CD4-positive, alpha-beta T cell treated with Interleukin-6 at 100 ng/mL for 8 hours (primary cell): ENCODE measurements at places on chromosomes 12 and 14.

- peak; percentile 76 for DNase-seq
Observed at GRCh38 chr12:121224591-121224990, 14.7 kb downstream of the P2RX4 start.

- DNase-seq, result no peak
Observed at GRCh38 chr12:105581420-105581819, 250.9 kb downstream of the C12orf75 start.

GRCh38 chr14:83558946-83559345, 1971.0 kb upstream of the FLRT2 start:
- no peak for DNase-seq

DNA sequence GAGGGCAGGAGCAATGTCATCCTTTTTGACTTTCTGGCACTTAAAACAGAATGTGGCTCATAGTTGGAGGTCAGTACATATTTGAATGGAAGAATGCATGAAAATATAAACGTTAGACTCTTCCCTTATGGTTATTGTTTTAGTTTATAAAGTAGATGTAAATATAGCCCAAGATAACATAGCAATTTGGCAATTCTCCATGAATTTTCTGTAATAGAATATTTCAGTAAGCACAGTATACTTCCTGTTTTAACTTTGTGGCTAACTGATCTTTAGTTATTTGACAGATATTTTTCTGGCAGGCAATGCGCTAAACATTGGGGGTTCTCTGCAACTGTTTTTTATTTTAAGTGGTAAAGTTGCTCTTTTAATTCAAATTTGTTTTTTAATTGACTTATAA, 763.0 kb downstream of the NRXN3 start:
- DNase-seq, result no peak

GRCh38 chr14:64717870-64718269, 13.6 kb downstream of the PLEKHG3 start:
- DNase-seq, result no peak

DNA sequence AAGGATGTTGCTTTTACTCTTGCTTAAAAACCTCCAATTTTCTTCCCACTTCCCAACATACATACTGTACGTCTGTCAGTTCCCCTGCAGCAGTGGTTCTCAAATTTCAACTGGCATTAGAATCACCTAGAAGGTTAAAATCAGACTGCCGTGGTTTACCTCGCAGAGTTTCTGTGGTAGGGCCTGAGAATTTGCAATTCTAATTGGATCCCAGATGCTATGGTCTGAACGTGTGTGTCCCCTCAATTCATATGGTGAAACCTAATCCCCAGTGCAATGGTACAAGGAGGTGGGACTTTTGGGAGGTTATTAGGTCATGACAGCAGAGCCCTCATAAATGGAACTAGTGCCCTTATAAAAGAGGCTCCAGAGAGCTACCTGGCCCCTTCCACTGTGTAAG, 226.9 kb downstream of the CRADD start:
- DNase-seq, result no peak

DNA sequence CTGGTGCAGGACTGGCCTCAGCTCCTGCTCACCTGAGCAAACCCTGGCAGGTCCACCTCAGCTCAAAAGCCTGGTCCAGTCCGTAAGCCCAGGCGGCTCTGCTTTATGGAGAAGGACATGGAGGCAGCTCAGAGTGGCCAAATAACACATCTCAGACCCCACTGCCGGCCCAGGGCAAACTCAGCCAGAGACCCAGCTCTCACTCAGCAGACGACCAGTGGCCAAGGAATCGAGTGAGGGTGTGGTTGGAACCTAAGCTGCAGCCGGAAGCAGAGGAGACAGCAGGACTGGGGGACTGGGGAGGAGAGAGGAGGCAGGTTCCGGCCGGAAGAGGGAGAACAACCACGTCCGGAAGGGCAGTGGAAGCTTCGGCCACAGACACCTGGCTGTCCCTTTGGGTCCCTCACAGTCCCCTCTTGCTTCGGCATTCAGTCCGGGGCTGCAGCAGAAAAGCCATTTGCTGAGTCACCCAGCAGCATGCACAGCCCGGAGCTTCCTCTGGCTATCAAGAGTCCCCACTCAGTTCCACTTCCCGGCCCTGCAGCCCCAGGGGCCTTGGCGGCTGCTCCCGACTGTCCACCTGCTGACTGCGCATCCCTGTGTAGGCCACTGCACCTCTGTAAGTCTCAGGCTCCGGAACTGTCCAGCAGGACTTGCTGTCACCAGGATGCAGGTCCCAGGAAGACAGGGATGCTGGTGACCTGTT, 104.0 kb downstream of the CALM1 start:
- DNase-seq, result no peak

GRCh38 chr12:96880220-96880619, 26.8 kb upstream of the NEDD1 start:
- no peak for DNase-seq

- DNase-seq, result no peak
Observed at GRCh38 chr14:57060276-57060955, 208.3 kb downstream of the EXOC5 start.

GRCh38 chr14:105187935-105188524, 6.9 kb upstream of the NUDT14 start:
- no peak for DNase-seq

DNA sequence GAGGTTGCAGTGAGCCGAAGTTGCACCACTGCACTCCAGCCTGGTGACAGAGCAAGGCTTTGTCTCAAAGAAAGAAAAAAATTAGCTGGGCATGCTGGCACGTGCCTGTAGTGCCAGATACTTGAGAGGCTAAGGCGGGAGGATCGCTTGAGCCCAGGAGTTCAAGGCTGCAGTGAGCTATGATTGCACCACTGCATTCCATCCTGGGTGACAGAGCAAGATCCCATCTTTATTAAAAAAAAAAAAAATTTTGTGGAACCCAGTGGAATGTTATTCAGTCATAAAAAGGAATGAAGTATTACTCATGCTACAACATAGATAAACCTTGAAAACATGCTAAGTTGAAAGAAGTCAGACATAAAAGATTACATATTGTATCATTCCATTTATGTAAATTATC, 8.3 kb upstream of the ERBB3 start:
- no peak for DNase-seq

DNA sequence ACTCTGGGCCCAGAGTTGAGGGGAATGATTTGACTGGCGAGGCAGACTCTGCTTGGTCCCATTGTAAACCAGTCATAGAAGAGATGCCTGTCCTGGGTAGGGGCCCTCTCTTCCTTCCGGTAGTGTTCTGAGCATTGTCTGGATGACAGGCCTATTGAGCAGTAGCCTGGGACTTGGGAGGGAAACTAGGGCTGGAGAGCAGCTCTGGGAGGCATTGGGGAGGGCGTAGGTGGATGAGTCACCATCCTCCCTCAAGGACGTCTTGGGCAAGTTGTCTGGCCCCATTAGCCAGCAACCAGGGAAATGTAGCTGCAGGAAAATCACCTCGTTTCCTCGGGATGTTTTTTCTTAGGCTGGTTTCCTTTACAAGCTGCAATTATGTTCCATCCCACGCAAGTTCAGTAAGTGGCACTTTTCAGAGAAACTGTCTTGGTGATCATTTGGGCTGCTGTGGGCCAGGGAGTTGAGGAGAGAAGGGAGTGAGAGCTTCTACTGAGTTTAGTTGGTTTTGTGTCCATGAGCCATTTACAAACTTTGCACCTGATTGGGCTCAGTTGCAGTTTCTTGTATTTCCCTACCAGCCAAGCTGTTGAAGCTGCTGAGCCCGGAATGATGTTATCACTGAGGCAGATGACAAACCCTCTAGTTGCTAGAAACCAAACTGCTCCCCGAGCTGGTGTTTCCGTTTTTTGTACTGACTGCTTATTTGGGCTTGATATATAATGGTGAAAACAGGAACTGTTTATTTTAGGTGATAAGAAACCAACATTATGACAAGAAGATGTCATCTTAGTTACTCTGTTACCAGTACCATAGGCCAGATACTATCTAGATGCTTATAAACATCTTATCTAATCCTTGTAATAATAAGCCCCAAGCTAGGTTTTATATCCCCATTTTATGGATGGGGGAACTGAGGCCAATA, 147.6 kb downstream of the CHST11 start:
- DNase-seq, result peak; percentile 57

DNA sequence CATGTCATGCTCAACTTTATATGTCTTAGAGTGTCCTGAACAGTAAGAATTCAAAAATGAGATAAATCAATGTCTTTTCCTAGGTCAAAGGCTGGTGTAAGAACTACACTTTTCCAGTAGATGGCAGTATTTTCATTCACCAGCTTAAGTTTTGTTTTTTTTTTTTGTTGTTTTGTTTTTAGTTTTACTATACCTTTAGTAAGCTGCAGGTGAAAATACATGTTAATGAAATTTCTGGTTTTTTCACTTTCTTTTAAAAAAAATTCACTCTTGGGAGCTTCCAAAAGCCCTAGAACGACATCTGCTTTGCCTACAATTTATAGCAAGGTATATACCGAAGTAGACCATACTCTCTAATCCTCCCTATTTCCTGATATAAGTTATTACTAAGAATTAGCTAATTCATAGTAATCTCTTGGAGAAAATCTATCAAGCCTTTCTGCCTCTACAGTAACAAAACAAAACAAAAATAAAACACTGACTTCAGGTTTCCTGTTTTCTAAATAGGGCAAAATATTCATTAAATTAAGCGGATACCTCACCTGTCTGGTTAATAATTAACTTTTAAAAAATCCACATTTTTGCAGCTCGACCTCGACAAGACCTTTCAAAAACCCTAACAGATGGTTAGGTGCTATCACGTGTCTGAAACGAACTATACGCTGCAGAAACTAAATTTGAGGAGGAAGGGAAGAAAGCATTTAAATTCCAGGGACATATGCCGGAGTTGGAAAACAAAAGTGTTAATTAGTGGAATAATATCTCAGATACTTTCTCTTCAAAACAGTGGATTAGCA, 2.7 kb upstream of the SAMD4A start:
- DNase-seq, result peak; percentile 31

DNA sequence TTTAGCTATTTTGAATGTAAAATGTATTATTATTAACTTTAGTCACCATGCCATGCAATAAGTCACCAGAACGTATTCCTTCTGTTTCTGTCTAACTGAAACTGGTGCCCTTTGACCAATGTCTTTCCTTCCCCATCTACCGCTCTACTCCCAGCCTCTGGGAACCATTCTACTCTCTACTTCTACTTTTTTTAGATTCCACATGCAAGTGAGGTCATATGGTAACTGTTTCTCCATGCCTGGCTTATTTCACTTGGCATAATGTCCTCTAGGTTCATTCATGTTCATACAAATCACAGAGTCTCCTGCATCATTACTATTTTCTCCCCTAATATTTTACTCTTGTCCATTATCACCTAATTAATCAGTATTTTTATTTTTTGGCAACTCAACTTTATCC, 160.1 kb downstream of the TMX1 start:
- DNase-seq, result no peak

DNA sequence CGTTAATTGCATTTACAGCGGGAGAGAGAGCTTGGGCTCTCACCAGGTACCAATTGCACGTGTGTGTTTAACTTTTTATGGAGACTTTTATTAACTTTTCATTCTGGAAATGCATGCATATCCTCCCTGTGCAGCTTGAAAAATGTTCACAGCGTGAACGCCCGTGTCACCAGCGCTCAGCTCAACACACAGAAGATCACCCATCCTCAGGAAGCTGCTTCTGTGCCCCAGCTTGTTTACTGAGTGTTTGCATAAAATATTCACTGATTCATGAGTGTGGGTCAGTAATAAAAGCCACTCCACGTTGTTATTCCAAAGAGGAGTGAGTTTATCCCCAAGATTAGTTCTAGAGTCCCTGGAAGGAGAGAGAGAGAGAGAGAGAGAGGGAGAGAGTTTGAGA, 75.5 kb upstream of the FZD10 start:
- DNase-seq, result no peak

GRCh38 chr14:63203618-63204406, 431 bp upstream of the RHOJ start:
- no peak for DNase-seq

DNA sequence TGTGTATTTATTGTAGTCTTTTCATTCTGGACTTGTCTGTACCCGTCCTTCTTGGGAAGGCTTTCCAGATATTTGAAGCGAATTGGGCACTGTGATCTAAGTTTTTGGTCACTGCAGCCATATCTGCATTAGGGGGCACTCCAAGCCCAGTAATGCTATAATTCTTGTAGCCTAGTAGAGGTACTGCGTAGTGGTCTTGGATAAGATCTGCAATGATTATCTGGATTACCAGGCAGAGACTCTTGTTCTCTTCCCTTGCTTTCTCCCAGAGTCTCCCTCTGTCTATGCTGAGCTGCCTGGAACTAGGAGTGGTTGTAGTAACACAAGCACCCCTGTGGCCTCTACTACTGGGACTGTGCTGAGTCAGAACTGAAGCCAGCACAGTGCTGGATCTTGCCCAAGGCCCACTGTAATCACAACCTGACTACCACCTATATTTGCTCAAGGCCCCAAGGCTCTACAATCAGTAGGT, 30.0 kb downstream of the SLC38A2 start:
- DNase-seq, result peak; percentile 37

DNA sequence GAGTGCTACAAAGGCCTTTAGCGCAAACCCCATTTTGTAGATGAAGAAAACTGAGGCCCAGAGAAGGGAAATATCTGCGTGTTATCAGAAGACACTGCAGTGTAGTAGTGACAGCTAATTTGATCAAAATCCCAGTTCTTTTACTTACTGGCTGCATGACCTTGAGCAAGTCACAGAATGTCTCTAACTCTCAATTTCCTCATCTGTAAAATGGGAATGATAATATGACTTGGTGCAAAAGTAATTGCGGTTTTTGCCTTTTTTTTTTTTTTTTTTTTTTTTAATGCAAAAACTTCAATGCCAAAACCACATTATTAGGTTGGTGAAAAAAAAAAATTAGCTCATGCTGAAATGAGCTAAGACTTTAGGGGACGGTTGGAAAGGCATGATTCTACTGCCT, 69.7 kb downstream of the C12orf75 start:
- no peak for DNase-seq

DNA sequence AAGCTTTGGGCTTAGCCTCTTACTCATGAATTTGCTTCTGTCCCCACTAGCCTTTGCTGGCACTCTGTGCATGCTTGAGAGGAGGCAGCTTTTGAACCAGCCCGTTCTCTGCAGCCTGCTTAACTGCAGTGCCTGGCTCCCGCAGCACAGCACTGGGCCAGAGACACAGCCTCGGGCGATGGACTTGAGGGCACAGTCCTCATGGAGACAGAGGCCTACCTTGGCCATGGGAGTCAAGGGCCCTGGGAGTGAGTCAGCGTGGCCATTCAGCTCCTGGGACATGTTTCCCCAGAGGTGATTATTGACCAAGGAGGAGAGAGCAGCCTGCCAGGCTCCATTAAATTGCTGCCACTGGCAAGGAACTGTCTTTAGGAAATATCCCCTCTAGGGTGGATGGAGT, 93.5 kb downstream of the SMOC1 start:
- no peak for DNase-seq

DNA sequence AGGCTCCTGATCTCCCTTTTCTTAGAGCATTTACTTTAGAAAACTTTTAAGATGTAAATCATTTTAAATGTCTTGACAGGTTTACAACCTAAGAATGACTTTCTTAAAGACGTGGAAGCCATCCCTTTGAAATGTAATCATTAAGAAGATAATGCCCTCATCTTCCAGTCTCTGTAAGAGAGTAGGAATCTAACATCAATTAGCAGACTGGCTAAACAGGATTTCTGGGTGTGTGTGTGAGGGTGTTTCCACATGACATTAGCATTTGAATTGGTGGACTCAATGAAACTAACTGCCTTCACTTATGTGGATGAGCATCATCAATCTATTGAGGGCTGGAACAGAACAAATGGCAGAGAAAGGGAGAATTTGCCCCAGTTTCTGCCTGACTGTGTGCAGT, 329.5 kb downstream of the RPL10L start:
- DNase-seq, result no peak
